T-helper 2 cell treated with Interferon-gamma antibody and Interleukin-4, amounts not matched to agents 5 μg/mL and 100 μg/mL, for 36 hours (primary cell): ENCODE measurements at places on chromosomes 6 and 20.

GRCh38 chr6:11738661-11739375 lies 39.8 kb downstream of the ADTRP start:
- DNase-seq = no peak

DNA sequence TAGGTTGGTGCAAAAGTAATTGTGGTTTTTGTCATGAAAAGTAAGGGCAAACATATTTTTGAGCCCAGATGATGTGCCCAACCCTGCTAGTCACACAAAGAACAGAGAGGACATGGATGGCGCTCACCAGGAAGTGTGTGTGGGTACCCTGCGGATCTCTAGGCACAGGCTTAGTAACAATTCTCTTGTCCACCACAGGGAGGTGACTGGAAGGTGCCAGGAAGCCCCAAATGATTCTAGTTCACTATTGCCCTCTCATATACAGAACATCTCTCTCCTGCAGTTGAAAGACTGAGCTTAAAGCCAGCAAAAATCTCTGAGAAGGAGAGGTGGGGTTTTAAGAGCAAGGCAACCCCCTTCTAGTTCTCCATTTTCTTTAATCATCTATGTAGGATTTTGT lies 272.1 kb upstream of the TAB2 start:
- DNase-seq = no peak

GRCh38 chr20:41927655-41928054 lies 309.5 kb upstream of the CHD6 start:
- no peak for DNase-seq

DNA sequence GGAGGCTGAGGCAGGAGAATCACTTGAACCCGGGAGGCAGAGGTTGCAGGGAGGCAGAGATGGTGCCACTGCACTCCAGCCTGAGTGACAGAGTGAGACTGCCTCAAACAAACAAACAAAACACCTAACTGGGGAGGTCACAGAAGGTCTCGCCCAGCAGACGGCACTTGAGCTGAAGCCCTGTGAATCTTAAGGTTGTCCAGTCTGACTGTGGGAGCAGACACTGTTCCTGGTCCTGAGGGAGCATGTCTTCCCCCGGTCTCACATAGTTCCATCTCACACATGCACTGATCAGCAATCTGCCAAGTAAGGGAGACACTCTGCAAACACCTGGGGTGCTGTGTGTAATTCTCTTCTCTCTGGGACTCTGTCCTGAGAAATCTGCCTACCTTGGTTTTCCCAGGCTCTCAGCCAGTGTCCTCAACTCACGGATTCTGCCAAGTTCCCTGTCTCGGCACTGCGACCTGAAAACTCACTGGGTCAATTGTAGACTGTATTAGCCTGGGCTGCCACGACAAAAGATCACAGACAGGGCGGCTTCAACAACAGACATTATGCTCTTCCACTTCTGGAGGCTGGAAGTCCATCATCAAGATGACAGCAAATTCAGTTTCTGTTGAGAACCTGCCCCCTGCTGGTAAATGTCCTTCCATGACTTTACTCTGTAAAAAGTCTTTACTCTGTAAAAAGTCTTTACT lies 94.3 kb downstream of the JPH2 start:
- no peak for DNase-seq

DNA sequence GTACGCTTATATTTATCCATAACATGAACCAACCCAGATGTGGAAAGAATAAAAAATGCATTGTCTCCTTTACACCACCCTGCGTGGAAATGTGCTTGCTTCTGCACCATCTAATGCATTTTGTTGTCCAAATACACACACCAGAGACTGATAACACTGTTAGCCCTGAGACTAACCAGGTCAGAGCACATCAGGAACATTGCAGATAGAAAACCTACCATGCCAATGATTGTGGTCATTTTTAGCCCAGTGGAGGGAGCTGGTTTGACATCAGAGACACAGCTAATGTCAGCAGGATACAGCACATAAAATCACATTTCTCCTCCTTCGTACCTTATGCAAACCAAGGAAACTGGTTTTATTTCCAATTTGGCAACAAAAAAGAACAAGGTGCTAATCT lies 528.7 kb downstream of the DOK5 start:
- DNase-seq = no peak
